ENCODE measurements at places on chromosomes 2 and 18.

DNA sequence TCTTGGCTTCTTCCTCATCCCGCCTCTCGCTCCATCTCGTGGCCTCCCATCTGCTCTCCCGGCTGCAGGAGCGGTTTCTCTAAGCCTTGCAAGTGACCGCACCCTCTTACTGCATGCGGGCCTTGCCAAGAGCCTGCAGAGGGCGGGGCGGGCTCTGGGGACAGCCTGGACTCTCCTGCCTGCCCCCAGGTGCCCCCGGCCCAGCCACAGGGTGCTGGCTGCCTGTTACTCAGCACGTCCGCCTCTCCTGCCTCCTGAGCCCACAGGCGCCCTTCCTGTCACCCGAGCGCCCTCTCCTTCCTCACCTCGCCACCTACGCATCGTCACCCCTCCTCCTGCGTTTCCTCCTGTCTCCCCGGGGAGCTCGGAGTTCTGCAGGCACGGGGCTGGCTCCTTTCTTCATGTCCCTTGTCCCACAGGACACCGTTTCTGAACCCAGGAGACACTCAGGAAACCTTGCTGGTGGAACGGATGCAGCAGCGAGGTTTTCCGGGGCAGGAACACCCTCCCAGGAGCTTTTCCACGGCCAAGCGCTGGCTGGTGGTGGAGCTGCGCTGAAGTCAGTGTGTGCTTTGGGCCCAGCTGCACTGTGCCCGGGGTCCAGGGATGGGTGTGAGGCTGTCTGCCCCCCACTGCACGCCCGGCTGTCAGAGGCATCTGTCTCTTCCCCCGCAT, 28.5 kb downstream of the HPCAL1 start:
- DNase-seq, result peak; percentile 64

DNA sequence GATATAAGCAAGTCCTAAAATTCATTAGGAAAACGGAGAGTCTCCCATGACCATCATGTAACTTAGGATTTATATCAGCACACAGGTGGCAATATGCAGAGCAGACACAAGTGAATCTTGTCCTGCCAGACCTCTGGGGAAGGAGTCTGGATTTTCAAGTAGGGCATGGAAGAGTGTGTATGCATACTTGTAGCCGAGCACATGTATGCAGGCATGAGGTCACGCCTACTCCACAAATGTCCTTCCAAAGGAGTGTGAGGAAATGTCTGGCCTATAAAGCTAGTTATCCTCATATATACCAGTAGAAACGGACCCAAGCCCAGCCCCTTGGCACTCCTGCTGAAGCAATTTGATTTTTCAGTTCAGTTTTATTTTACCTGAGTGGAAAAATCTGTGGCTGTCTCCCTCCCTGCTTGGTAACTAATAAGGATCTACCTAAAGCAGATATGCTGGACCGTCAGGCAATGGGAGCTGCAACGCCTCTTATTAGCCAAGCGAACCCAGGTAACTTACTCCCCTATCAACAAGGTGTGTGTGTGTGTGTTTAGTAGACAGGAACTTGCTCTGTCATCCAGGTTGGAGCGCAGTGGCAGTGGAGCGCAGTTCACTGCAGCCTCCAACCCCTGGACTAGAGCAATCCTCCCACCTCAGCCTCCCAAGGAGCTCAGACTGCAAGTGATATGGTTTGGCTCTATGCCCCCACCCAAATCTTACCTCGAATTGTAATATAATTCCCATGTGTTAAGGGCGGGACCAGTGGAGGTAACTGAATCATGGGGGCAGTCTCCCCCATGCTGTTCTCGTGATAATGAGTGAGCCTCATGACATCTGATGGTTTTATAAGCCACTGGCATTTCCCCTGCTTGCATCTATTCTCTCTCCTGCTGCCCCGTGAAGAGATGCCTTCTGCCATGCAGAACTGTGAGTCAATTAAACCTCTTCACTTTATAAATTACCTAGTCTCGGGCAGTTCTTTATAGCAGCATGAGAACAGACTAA, 2.8 kb downstream of the STAT1 start:
- no peak for DNase-seq

DNA sequence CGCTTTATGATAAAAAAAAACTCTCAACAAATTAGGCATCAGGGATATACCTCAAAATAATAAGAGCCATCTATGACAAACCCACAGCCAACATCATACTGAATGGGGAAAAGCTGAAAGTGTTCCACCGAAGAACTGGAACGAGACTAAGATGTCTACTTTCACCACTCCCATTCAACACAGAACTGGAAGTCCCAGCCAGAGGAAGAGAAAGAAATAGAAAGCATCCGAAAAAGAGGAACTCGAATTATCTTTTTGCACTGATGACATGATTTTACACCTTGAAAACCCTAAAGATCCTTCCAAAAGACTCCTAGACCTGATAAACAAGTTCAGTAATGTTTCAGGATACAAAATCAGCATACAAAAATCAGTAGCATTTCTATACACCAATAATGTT, 121.6 kb downstream of the ZRANB3 start:
- no peak for DNase-seq

DNA sequence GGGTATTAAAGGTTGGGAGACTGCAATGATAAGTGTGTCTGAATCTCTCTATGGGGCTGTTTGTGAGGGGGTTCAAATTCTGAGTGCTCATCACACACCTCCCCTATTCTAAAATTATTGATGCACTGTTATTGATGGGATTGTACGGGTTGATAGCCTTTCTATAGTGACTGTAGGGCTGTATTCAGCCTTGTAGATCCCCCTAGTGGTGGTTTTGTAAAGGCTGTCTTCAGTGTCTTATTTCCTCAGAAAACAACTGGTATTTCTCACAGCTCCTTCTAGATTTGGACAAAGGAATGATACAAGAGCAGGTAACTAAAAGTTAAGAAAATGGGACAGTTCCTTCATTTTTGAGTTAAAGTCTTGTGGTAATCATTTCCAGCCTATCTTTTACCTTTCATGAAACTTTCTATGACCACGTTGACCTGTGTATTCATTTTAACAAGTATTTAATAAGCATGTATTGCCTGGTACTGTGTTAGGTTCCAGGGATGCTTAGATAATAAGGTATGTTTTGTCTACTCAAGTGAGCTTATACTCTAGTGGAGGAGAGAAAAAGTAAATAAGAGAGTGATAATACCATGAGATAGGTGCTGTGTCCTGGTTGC, 21.2 kb downstream of the SMAD4 start:
- DNase-seq, result no peak

DNA sequence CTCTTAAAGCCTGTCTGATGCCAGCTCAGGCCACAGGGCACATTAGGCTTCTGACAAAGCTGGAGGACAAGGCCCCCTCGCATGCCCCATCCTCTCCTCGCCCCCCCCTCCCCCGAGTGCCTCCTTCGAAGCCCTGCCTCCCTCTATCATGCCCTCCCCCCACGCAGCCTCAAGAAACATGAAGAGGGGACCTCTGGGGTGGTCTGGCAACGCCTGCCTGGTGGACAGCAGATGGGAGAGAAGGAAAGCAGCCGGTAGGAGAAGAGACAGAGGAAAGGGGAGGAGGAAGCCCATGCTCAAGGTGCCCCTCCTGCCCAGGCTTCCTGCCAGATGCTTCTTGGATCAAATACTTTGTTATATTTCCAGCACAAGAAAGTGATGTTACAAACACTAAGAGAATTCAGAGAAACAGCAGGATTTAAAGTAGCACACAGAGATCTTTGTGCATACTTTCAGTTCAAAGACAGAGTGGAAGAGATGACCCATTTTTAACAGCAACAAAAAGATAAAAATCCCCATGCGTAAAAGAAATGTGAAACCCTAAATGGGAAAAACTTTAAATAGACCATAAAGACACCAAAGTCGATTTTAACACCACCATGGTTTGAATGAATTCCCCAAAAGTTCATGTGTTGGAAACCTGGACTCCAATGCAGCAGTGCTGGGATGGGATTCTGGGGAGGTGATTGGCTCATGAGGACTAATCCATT, 19.0 kb downstream of the BOK start:
- no peak for DNase-seq

GRCh38 chr2:48343571-48344440, 186.1 kb upstream of the STON1 start:
- DNase-seq, result no peak

DNA sequence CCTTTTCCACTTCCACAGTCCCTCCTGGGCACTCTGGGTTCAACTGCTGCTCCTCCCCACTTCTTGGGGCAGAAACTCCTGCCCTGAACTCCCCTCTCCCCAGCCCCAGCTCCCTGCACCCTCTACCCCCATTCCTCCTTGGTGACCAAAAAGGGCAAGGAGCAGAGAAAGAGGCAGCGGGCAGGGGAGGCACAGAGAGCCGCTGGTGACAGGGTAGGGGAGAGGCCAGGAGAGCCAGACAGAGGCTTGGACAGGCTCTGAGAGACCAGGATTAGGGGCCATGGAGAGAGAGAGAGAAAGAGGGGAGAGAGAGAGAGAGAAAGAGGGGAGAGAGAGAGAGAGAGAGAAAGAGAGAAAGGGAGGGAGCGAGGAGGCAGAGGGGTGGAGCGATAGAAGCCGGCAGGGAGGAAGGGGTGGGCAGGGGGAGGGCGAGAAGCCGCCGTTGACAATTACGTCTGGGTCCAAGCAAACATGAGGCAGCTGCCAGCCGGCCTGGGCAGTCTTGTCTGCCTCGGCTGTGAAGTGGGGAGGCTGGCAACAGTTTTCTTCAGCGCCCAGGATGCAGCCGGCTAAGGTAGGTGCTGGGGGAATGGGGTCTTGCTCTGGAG, at the start of gene KCNIP3:
KCNIP3 (plus strand) TSS at position 468 of the 608 bp plus-strand sequence; CDS start at position 560, 92 bp downstream.
- no peak for DNase-seq

DNA sequence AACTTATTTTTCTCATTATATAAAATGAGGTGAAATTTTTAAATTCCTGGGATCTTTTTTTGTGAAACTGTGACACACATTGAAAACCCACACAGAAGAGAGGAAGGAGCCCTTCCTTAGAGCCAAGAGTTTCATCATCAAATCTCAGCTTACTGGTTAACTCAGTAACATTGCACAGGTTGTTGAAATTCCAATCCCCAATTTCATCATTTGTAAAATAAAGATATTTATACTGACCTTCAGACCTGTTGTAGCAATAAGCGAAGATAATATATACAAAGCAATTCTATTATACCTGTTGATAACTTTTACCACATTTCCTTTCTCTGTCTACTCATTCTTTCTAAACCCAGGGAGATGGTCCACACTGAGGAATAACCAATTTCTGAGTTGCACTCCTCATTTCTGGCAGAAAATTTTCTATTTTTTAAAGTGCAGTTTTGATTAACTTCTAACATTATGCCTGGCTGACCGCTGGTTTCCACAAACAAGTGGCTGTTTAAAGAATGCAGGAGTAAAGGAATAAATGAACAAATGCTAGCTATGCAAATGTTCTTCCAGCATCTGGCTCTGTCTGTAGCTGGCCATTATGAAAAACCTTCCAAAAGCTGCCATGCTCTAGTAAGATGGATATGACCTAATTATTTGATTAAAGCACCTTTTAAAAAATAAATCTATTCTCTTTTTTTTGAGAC, 105.7 kb upstream of the LINC00305 start:
- no peak for DNase-seq

DNA sequence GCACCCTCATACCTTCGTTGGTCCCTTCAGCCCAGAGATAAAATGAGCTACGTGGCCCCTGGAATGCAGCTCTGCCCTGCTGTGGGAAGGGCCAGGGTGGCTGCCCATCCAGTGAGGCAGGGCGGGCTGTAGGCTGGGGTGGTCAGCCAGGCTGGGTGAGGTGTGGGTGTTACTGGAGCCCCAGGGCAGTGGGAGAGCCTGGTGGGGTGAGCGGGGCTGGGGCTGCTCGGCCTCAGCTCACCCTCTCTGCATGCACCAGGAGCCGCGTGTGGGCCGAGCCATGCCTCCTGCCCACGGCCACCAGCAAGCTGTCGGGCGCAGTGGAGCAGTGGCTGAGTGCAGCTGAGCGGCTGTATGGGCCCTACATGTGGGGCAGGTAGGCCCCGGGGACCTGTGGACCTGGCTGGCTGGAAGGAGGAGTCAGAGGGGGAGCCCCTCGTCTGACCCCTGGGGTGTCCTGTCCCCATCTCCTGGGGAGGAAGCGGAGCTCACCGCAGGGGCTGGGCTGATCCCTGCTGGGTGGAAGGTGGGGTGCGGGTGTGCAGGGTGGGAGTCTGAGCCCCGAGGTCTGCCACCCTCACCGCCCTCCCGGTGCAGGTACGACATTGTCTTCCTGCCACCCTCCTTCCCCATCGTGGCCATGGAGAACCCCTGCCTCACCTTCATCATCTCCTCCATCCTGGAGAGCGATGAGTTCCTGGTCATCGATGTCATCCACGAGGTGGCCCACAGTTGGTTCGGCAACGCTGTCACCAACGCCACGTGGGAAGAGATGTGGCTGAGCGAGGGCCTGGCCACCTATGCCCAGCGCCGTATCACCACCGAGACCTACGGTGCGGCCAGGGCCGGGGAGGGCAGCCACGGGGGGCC, 5.5 kb downstream of the RNPEPL1 start:
- no peak for DNase-seq

- DNase-seq, result no peak
Observed at GRCh38 chr2:144798034-144798433, 278.1 kb upstream of the ZEB2 start.

DNA sequence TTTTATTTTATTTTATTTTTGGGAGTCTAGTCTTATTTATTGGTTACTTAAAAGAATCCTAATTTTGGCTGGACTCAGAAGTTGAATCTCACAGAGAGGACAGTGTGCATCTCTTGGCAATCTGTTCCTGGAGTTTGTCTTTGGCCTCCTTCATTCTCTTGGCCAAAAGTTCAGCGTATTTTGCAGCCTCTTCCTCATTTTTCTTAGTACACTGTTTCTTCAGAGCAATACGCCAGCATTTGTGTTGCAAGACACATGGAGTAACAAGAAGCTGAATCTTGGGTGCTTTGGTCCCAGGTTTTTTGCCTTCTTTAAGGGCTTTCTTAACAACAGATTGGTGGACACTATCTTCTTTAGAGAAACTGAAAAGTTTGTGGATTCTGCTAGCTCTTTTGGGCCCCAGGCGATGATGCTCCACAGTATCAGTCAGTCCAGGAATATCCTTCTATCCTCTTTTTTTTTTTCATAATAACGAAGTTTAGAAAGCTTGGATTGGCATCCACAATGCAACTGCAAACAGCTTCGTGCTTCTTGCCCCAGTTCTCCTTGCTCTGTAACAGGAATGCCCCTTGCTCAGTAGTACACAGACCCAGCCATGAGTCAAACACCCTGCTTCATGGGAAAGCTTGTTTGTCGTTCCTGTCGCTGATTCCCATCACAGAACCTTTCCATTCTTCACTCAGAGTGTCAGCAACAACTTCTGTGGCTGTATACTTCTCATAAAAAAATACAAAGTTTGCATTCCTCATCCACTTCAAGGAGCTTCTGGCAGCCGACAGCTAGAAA, 34.8 kb upstream of the RFX8 start:
- no peak for DNase-seq

GRCh38 chr18:74299162-74299561, 7.4 kb upstream of the CYB5A start:
- no peak for DNase-seq

- no peak for DNase-seq
Observed at GRCh38 chr2:233453916-233454315, 99.6 kb downstream of the DGKD start.

GRCh38 chr2:70087702-70088597, 673 bp downstream of the PCBP1 start:
- peak; percentile 51 for DNase-seq

DNA sequence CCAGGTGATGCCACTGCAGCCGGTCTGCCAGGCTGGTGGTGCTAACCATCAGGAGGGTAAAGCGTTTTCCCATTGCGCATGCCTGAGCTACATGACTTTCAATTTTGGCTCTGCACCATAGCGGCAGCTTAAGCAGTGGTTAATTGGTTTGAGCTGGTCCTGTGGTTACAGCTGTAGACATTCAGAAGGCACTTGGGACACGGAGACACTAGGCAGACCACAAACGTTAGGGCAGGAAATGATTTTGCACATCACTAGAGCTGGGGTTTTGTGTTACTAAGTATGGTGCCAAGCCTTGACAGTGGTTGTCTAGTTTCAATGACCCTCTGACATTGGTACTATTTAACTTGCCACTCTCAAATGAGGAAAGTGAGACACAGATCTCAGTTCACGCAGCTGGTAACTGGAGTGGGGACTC, 28.9 kb upstream of the CNOT11 start:
- peak; percentile 18 for DNase-seq
